Caki2 (cell line): ENCODE measurements at places on chromosomes 6 and 20.

- no peak for DNase-seq
Measured at GRCh38 chr6:41336824-41337223, 1.4 kb downstream of the NCR2 start.

DNA sequence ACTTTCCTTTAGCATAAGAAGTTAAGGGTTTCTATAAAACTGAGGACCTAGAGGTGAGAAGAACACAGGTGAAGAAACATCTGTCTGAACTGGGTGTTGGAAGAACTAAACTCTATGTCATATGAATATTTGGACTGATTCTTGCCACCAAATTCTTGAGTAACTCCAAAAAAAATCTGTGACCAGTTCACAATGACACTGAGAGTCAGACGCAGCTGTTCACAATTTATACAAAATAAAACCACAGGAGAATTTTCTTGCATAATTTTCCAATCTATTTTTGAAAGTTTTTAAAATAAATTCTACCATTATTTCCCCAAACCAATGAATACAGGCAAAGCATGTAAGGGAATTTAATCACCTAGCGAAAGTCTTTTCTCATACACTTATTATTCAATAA is 148.1 kb upstream of the TCF21 start:
- DNase-seq = no peak

DNA sequence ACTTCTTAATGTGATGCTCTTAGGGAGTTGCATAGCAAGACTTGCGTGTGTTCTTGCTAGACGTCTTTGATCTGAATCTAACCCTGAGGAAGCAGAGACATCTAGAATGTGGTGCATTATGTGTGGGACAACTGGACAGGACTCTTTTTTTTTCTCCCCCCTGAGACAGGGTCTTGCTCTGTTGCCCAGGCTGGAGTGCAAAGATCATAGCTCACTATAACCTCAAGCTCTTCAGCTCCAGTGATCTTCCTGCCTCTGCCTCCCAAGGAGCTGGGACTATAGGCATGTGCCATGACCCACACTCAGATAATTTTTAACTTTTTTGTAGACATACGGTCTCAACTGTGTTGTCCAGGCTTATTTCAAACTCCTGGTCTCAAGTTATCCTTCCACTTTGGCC is 34.0 kb downstream of the PCMT1 start:
- DNase-seq = no peak

DNA sequence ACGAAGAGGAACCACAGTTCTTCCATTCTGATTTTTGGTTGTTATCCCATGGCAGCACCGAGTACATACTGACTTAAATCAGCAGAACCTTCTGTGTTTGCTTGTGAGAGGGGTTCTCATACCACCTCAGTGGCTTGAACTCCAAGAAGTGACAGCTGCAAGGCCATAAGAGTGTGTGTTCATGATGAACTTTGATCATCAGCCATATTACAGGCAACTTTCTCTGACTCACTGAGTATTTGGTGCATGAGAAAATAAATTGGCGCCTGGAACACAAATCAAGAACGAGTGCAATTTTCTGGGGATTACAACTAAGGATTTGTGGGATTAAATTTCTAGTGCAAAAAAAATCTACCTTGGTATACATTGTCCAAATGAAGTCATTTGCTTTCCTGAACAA is 68.9 kb downstream of the CYP39A1 start:
- DNase-seq = no peak

GRCh38 chr20:2952766-2953165 is 79.5 kb downstream of the PTPRA start:
- DNase-seq = no peak

DNA sequence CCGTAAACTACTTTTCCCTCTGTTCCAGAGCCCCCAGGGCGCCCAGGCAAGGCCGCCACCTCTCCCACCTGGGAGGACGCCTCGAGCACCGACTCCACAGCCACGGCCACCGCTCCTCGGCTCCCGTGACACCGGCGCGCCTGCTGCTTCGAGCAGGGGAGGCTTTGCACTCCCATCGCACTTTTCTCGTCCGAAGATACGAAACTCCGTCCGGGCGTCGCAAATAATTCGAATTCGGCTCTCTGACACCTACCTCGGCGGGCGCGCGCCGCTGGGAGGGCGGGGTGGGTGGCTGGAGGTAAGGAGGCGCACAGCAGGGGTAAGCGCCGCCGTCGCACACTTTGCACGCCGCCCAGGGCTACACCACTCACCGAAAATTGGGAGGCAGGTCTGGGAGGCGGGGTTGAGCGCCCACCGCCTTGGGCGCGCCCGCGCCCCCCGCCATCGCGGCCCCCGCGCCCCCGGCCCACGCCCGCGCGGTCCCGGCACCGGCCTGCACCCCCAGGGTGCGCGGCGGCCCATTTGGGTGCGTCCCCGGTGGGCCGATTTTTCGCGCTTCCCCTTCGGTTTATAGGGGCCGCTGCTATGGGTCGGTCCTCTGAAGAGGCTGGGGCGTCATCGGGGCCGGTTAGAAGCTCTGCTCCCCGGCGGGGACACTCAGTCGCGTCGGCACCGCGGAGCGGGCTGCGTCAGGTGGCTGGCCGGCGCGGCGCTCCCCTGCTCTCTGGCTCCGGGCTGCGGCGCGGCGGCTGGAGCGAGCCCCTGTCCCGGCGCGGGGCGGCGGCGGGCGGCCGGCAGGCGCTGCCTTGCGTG is 36.2 kb downstream of the GNAS start:
- DNase-seq = no peak

GRCh38 chr6:87660226-87660911 is 41.7 kb downstream of the AKIRIN2 start:
- no peak for DNase-seq

GRCh38 chr6:14738933-14739332 is 506.9 kb upstream of the JARID2 start:
- DNase-seq = no peak

- DNase-seq = no peak
Measured at GRCh38 chr6:162177746-162178145, 549.8 kb downstream of the PRKN start.
